ENCODE measurements at places on chromosomes 12 and 14. TPM values are rescaled to one million over a fixed set of nuclear protein-coding genes. Genes with fewer than 3 reads are reported as not detected.

- no peak for DNase-seq
Observed at GRCh38 chr12:18681818-18682217, 56.0 kb downstream of the PLCZ1 start.

- DNase-seq = no peak
Observed at GRCh38 chr12:94516985-94517384, 57.3 kb upstream of the CEP83 start.

GRCh38 chr12:91566328-91567099 lies 383.9 kb upstream of the DCN start:
- DNase-seq = no peak

GRCh38 chr14:32077081-32078022 lies at the start of gene ARHGAP5:
TSS of gene ARHGAP5 (plus strand) at chr14:32077304. CDS start at chr14:32090670, 13,366 bp downstream.
- peak; percentile 51 for DNase-seq

DNA sequence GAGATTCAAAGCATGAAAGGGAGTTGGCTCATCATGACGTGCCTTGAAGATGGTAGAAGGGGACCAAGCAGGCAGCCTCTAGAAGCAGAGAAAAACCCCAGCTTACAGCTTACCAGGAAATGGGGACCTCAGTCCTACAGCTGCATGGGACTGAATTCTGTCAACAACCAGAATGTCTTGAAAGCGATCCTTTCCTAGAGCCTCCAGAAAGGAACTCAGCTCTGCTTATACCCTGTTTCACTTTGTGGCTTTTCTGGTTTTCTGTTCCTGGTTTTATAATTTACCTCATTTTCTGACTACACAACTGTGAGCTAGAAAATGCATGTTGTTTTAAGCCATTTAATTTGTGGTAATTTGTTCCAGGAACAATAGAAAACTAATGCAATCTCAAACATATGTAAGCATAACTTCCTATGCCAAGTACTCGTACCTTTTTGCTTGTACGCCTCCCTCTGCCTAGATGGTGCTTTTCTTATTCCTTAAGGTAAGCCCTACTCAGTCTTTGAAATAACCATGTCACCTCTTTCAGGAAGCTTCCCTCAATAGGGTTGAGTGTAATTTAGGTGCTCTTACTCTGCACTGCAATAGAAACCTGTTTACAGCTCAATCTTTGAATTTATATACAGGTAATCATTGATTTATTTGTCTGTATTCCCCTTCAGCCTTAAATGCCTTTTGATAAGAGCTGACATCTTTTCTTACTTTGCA lies 348.8 kb downstream of the TMEM117 start:
- DNase-seq = no peak

DNA sequence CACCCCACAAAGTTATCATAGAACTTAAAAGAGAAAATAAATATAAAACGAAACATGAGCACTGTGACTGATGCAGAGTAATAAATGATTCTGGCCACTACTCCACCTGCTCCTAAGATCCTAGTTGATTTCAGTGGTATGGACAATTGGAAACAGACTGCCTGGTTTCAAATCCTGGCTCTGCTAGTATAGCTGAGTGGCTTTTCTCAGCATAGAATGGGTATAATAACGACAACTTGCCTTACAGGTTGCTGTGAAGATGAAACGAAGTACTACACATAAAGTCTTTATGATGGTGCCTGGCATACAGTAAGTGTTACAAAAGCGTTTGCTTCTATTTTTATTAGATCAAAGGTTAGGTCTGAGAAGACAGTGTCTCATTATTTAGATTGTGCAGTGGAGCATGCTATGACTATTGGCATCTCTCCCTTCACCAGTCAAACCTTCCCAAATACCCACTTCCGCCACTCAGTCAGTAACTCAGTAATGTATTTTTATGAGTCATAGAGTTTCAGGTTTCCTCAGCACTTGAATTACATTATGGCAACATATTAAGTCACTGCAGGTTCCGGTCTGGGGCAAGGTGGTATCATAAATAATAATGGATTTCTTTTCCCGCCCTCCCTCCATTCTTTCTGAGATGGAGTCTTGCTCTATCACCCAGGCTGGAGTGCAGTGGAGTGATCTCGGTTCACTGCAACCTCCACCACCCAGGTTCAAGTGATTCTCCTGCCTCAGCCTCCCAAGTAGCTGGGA lies 29.7 kb upstream of the NR2C1 start:
- DNase-seq = peak; percentile 19

GRCh38 chr12:12440784-12441428 lies 84.0 kb downstream of the BORCS5 start:
- DNase-seq = peak; percentile 17

- DNase-seq = no peak
Observed at GRCh38 chr12:127998988-127999387, 268.0 kb upstream of the TMEM132C start.

JDP2 gene
- total RNA-seq = 49.2 TPM

SLC10A1 gene
- total RNA-seq = 0.27 TPM

CAPRIN2 gene
- total RNA-seq = 28.4 TPM
